Mesendoderm (in vitro differentiated cells): ENCODE measurements at places on chromosomes 2 and 18.

GRCh38 chr2:187499941-187500532 is 52.0 kb upstream of the CALCRL start:
- peak; percentile 64 for DNase-seq

- no peak for DNase-seq
Measured at GRCh38 chr2:125095826-125096225, 1070.7 kb downstream of the CNTNAP5 start.

GRCh38 chr2:186599186-186599778 is 9.4 kb downstream of the ITGAV start:
- no peak for DNase-seq

- peak; percentile 56 for DNase-seq
Measured at GRCh38 chr18:77765468-77765867, 515.8 kb downstream of the GALR1 start.

GRCh38 chr18:68722821-68723220 is 7.9 kb upstream of the TMX3 start:
- DNase-seq = no peak

DNA sequence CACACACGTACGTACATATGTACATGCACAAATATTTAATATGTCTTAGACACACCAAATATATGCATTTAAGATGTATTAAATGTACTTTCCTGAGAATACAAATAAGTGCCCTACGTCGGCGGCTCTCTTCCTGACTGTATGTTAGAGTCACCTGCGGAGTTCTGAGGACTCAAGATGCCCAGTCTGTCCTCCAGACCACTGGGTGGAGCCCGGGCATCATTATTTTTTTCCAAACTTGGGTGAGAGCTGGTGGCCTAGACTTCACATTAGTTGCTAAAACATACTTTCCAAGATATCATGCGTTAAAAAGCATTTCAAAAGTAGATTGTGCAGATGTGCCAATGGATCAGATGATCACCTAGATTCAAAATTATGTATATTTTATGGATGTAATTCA is 2.9 kb downstream of the IL18R1 start:
- DNase-seq = no peak

- DNase-seq = no peak
Measured at GRCh38 chr2:241551599-241551997, 6.9 kb upstream of the BOK start.

GRCh38 chr2:20649976-20650375 is 922 bp downstream of the HS1BP3 start:
- DNase-seq = no peak

DNA sequence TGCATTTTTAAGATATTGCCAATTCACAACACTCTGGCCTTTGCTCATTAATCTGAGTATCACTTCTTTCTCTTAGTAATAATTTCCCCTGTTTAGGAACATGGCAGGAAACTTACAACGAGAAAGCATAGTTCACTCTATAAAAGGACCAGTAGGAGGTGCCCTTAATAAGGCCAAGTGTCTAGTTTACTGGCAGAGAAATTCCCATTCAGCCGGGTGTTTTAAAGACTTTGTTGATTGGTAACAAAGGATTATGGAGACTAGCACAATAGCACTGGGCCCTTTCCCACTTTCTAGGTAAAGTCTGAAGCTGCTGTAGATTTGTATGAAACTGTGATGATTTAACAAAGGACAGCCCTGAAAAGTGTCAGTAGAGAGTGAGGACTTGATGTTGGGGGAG is 3.1 kb downstream of the DCC start:
- DNase-seq = peak; percentile 65

GRCh38 chr2:95053543-95053942 is 28.0 kb downstream of the MAL start:
- DNase-seq = peak; percentile 66

DNA sequence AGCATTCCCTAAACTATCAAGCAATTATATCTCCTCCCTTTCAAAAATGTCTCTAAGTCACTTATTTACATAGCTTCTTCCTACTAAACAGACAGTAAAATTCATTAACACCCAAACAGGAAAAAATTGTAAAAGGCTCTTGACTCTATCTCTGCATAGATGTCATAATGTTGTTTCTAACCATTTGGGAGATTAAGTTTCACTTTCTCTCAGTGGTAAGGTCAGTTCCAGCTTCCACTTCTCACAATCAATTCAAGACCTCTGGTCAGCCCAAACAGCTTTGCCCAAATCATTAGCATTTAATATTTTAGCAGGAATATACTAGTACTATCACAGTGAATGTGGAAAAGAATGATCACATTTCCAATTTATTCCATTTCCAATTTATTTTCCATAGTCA is 374.3 kb upstream of the MC4R start:
- no peak for DNase-seq

DNA sequence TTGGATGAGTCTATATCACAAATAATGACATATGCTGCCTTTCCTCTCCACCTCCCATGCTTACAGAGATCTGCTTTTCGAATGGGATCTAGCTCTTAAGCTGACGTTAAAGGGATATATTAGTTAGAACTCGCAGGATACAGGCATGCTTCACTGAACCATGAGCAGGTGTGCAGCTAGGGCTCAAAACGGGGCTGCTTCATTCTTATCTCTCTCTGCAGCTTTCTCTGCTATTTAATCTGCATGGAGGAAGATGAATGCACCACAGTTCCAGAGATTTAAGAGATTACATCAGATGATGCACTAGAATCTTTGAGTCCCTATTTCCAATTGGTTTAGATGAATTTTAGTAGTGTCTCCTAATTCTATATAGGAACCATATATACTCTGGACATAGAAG is 327.0 kb downstream of the RAD51AP2 start:
- no peak for DNase-seq

GRCh38 chr2:73050121-73050545 is 21.4 kb downstream of the SFXN5 start:
- DNase-seq = peak; percentile 90

- DNase-seq = peak; percentile 91
Measured at GRCh38 chr2:214465363-214466146, 54.7 kb downstream of the VWC2L start.

- DNase-seq = no peak
Measured at GRCh38 chr2:25559148-25559547, 114.2 kb downstream of the DTNB start.

- no peak for DNase-seq
Measured at GRCh38 chr2:102418421-102418961, 4.5 kb upstream of the IL18RAP start.

- no peak for DNase-seq
Measured at GRCh38 chr2:239873656-239874635, 151.2 kb downstream of the NDUFA10 start.

DNA sequence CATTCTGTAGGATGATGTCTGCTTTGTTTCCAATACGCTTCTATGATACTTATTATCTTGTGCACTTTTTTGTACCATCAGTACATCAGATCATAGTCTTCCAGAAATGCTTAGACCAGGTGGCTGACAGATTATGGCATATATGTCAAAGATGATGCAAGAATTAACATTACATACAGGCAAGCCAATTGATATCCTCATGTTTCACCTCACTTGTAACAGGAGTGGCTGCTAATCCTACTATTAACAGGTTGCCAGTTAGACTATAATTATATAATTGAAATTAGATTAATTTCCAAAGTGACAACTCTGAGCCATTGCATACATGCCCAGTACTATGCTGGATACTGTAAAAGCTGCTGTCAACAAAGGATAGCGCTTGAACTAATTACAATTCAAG is 77.2 kb downstream of the TLK1 start:
- no peak for DNase-seq

- DNase-seq = no peak
Measured at GRCh38 chr2:239444626-239445577, 44.1 kb upstream of the HDAC4 start.

- no peak for DNase-seq
Measured at GRCh38 chr18:9682572-9682971, 25.5 kb upstream of the RAB31 start.

GRCh38 chr2:197071790-197072436 is 145.4 kb upstream of the PGAP1 start:
- no peak for DNase-seq

DNA sequence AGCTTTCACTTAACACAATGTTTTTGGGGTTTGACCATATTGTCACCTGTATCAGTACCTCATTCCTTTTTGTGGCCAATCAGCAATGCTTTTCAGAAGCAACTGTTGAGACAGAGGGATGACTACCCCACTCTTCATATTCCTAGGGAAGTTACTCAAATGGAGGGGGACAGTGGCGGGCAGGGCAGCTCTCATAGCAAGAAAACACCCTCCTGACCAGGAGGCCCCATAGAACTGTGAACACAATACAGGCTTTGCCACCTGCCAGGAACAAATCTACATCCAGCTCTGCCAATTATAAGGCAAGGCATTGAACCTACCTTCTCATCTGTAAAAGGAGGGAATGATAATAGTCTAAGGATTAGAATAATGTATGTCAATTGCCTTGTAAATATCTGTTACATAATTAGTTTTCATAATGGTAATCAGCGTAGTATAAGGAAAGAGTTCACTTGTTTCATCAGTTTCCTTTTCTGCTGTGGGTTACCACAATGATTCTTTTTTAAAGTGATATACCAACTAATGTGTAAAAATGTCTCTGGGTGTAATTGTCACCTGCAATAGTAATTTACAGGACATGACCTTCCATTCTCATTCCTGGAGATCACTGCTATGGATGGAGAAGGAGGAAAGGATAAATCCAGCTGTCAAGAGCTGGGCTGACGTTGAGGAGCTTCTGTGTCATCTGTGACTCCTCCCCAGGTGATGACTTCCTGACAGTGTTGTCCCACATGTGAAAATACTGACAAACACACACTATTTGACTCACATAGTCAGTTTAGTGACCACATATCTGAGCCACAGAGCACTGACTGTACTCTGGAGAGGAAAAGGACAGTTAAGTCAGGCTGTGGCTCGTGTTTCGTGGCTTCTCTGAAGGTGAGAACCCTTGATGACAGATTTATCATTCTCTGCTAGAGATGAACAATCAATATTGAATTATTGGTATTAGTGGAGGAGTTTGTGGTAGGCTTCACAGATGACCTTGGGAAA is 13.5 kb downstream of the ALPK2 start:
- no peak for DNase-seq

DNA sequence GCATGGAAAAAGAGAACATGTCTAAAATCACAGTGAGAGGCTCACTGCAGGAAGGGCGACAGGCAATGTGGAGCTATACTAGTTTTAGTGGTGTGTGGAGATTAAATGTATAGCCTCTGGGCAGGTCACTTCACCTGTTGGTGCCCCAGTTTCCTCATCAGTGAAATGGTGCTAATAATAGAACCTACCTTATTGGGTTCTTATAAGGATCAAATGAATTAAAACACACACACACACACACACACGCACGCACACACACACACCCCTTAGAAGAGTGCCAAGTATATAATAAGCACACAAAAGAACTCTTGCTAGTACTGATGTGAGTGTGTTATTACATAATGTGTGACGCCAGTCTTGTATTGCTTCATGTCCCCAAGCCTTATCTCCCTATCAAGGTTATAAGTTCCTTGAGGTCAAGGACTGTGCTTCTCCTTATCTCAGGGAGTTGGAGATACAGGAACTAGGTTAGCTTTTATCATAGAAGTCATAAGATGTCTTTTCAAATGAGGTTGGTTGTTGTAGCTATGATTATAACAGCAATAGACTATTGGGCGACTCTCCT is 98.0 kb upstream of the CXCR4 start:
- DNase-seq = no peak

DNA sequence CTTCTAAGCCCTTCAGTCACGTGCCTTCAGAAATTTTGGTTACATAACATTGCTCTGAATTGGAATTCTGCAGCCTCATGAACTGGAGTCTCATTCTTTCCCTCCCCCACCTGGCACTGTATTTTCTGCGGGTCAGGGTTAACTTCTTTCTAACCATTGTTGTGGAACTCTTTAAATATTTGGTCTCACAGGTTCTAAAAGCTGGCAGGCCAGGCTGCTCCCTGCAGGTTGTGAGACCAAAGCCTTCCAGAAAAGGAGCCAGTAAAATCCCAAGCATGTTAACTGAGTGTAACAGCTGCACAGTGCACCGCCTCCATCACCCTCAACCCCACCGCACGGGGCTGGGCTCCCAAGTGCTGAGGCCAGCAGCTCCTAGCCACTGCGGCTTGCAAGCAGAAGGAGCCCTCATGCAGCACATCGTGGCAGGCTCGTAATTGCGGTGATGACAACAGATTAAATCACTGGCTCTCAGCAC is 174.1 kb upstream of the ALPP start:
- no peak for DNase-seq

GRCh38 chr2:176136374-176137251 is 7.1 kb downstream of the HOXD8 start:
- peak; percentile 46 for DNase-seq

- DNase-seq = no peak
Measured at GRCh38 chr18:62479574-62479973, 43.3 kb upstream of the ZCCHC2 start.

DNA sequence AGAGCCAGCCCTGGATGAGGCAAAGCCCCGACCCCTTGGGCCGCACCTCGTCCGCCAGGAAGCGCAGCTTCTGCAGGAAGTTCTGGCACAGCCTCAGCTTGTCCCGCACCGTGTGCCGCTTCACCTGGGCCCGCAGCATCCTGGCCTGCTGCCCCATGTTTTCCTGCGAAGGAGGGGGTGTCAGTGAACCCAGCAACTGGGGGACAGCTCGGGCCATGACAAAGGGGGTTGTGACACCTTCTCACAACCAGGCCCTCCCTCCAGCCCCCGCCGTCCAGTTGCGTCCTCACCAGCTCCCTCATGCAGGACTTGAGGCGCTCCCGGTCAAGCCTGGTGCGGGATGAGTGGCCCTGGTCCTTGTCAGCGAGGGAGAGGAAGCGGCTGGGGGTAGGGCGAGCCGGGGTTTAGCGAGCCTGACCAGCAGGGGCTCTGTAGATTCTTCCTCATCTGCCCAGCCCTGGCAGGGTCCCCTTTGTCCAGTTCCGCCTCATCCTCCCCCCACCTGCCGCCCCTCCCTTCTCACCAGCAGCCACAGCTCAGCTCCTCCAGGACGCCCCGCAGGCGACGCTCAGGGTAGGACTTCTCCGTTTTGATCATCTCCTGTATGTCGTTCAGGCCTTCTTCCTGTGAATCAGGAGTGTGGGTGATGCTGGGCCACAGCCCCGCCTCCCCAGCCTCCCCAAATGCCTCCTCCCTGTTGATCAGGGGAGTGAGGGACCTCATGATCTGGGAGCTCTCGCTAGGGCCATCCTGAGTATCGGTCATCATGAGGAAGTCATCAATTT is 606 bp downstream of the OTOF start:
- DNase-seq = no peak

DNA sequence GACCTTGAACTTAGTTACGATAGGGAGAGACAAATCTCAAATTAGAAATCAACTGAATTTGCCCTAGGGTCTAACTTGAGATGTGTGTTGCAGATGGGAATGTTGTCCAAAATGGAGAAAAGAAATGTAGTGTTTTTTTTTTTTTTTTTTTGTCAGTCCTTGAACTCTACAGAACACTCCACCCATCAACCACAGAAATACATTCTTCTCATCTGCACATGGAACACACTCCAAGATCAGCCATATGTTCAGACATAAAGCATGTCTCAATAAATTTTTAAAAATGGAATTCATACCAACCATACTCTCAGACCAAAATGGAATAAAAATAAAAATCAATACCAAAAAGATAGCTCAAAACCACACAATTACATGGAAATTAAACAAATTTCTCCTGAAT is 526.5 kb downstream of the FBXO15 start:
- DNase-seq = no peak
